ENCODE measurements at places on chromosomes 11 and 22.

DNA sequence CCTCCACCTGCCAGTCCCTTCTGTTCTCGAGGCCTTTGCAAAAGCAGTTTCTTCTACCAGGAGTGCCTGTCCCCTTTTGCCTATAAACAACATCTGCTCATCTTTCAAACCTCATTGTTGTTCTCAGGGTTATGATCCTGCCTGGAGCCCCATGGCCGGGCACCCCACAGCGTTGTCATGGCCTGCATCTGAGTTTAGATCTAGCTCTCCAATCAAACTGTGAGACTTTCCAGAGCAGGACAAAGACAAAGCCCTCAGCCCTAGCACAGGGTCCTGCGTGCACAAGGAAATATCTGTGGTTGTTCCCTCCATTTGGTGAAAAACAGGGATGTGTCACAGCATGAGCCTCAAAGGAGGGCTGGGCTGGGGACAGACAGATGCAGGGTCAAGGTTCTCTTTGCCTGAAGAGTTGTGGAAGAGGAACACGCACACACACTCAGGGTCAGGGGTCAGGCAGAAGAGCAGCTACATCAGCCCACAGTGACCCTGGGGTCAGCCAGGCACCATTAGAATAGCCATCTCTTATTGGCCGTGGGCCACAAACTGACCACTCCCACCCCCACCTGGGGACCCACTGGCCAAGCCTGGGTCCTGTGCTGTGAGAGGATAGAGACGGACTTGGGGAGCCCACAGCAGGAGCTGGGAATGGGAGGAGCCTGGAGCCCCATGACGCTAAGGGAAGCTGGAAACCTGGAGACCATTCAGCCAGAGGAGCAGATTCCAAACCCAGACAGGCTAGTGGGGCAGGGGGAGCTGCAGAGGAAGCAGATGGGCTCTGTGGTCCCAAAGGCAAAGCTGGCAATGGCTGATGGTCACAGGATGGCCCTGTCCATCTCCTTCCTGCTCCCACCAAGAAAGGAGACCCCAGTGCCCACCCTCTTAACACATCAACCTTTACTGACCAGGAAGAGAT, 99.4 kb downstream of the PDE2A start:
- DNase-seq: peak; percentile 49

DNA sequence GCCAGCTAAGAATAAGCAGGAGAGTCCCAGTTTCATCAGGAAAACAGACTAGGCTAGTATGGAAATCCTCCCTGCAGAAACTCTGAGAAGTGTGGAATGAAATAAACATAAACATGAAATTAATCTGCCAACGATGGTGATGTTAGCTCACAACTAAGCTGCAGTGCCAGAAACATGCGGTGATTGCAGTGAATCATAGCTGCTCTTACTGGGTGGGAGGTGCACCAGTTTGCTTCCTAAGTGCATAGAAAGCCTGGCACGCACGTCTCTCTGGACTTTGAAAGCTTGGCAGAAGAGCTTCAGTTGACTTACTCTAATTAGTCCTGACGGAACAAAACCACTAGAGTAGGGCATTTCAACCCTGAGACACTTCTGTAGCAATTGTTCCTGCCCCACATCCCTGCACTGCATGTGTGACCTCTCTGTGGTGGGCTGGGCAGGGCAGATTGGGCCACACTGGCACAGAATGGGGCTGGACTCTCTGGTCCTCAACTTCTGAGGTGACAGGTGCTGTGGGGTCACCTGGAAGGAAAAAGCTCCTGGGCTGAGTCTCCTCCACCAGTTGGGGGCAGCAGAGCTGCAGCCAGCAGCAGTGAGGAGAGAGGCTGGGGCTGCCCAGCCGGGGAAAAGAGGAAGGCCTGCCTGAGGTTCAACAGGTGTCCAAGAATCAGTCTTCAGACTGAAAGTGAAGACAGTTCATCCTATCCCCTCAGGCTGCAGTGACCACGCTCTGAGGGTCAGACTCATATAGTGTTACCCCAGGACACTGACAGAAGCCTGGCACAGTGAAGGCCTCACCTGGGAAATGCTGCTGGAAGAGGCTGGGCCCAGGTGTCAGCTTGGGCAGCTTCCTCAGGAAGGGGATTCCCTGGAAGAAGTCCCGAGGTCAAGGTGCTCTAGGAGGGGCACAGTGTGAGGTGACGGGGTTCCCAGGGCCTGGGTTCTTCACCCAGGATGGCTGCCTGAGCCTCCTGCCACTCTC, 40.5 kb downstream of the GGTLC2 start:
- peak; percentile 66 for DNase-seq

DNA sequence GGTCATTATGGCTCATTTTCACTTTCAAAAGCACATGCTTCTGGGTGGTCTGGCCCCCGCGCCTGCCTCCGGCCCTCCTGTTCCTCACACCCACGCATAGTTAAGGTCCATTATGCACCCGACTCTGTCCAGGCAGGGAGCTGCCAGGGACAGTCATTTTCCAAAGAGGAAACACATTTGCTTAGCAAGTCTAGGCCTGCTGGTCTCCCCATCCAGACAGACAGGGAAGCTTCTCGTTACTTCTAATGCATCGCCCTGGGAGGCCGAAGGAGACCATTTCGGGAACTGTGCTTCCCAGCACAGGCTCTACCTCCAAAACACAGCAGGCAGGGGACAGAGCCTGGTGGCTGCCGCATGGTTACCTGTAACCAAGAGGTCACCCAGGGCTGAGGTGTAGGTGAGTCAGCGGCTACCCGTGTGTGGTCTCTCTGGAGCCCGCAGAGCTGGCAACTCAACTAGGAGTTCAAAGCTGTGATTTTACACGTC, 87.1 kb upstream of the SHANK2 start:
- DNase-seq: peak; percentile 47

GRCh38 chr11:12216041-12216451, 105.7 kb downstream of the MICAL2 start:
- no peak for DNase-seq

- no peak for DNase-seq
These were observed 60.3 kb upstream of the YWHAH start for GRCh38 chr22:31883989-31884388.

Measured in islet precursor cell (in vitro differentiated cells).